ELR (cell line): ENCODE measurements at places on chromosomes 4 and X.

- DNase-seq, result peak; percentile 3
Observed at GRCh38 chr4:139735381-139736273, 70.0 kb downstream of the MGST2 start.

- DNase-seq, result no peak
Observed at GRCh38 chrX:73977542-73978169, 326.3 kb upstream of the ZCCHC13 start.

DNA sequence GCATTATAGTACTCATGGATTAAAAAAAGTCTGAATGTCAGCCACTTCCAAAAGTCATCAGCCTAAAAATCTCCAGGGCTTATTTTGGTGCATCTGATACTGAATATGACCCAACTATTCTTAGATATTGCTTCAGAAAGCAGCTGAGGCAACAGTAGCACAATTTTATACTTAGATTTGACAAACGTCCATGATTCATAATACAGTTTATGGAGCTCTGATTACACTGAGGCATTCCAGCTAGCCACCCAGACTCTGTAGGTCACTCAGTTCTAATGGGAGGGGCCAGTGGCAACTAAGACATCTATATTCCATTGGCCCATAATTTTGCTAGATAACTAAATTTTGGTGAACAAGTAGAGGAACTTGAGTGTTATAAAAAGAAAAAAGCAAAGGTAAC lies 10.3 kb downstream of the SPATA4 start:
- DNase-seq, result peak; percentile 74

DNA sequence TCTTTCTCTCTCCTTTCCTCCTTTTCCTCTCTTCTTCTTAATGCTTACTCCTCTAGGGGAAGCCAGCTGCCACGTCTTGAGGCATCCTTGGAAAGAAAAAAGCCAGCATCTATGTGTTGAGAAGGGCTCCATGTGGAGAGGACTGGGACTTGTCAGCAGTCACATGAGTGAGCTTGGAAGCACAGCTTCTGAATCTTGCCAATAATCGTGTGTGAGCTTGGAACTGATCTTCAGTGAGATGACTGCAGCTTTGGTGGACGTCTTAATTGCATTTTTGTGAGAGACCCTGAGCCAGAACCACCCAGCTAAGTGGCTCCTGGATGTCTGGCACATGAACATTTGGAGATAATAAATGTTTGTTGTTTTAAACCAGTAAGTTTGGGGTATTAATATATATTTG lies 371.7 kb downstream of the SLITRK2 start:
- no peak for DNase-seq

GRCh38 chrX:29797156-29797555 lies 418.2 kb upstream of the MAGEB2 start:
- no peak for DNase-seq

DNA sequence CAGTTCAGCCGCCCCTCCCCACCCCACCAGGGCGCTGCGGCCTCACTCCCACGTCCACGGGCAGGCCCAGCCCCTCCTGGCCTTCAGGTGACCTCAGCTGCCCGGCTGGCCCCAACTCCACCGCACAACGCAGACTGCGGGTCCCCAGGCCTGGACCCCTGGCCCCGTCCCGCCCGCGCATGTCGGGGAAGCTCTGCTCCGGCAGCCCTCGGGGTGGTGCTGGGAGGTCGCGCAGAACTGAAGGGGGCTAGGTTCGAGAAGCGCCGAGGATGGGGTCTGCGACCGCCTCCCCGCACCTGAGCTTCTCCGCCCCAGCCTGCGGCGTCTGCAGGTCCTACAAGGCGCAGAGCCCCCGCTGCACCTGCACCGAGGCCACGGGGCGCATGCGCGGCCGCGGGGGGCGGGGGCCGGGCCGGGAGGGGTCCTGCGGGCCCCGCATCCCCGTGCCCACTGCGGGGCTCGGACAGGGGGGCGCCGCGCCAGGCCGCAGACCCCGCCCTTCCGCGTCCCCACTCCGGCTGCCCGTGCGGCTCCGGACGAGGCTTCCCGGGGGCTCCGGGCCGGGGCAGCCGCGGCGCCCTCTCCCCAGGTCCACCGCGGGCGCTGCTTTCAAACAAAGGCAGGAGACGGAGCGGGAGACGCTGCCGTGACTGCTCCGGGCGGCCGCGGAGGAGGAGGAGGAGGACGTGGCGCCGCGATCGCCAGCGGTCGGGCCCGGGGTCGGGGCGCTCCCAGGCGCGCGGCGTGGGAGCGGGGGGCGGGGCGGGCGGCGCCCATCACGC lies 672 bp upstream of the NAT8L start:
- no peak for DNase-seq

DNA sequence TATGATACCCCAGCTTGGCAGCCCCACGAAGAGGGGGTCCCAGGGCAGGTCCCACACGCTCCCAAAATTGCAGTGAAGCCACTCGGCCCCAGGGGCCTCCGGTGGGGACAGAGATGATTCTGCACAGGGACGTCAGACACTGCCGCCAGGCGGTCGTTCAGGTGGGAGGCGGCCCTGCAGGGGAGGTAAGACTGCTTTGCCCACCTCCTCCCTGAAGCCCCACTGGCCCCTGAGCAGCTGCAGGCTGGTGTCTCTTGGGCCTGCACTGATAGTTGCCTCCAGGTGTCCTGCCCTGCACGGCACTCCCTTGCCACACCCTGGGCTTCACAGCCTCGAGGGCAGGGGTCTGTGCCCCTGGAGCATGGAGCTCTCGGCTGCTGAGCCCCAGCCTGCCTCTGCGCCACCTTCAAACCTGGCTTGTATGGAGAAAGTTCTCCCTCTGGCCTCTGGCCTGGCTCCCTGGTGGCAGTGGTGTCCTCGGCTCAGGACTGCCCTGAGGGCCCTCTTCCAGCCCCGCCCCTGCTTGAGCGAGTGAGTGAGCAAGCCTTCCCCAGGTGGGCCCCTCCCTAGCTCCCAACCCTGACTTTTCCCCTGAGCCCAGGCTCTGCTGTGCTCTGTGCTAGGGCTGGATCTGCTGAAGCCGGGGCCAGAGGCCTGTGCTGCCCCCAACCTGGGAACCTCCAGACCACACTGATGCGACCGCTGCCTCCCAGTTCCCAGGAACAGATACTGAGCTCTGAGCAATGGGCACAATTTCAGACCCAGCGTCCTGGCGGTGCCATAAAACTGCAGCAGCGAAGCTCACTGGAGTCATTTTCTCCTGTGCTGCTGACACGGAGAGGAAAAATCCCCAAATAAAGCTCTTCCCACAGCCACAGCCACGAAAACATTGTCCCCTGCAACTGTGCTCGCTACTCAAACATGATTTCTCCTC lies 16.1 kb downstream of the ADRA2C start:
- DNase-seq, result no peak

DNA sequence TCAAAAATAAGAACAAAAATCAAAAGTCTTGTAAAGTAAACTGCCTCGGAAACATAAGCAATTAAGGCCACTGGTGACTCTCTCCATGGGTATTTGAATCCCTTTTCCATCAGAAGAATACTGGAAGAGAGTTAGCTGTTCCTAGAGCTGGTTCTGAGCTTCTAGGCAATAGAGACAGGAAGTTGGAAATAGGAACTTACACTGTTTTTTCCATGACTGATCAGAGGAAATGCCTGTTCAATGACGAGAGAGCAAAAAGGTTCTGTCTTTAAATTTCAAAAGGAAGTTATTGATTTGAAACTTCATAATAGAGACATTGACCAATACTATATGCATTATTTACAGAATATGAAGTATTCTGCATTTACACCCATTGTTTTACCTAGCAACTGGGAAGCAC lies 503.5 kb upstream of the ARX start:
- no peak for DNase-seq

GRCh38 chr4:5409237-5409636 lies 299.1 kb downstream of the EVC2 start:
- DNase-seq, result peak; percentile 59

GRCh38 chrX:115591856-115592842 lies 31.2 kb downstream of the PLS3 start:
- peak; percentile 27 for DNase-seq

DNA sequence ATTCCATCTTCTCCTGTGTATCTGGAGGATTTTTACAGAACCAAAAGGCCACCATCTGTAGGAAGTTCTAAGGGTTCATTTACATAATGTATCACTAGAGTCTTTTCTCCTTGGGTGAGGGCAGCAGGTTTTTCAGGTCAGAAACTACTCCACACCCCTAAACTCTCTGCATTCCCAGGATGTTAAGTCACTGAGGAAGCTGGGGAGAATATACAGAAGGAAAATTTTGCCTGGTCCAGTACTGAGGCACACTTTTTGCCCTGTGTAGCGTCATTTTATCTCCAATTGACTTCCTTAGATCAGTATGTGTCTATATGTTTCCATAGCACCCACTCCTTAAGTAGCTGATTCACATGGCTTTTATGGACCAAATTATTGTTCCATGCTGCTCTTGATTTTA lies 17.0 kb downstream of the XKRX start:
- DNase-seq, result peak; percentile 53

DNA sequence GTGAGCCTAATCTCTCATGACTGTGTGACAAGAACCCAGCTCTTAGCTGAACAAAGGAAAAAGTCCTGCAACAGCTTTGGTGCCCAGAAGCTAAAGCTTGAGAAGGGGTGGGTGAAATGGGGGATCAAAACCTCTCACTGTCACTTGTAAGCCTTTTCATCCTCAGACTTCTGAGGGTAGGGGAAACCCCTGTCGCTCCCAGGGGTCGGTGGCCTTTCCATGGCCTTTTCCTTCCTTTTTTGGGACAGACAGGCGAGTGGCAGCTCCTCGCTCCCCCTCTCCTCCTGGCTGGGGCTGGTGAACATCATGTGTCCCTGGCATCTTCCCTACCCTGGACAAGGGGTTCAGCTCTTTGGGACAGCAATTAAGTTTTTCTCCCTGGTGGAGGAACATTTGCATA lies 78.2 kb downstream of the FAM47A start:
- DNase-seq, result no peak
